Stimulated activated CD4-positive, alpha-beta T cell treated with anti-CD3 and anti-CD28 coated beads, Interleukin-15, amount 100 ng/mL, for 1 hour (primary cell): ENCODE measurements at places on chromosomes 7 and 10.

DNA sequence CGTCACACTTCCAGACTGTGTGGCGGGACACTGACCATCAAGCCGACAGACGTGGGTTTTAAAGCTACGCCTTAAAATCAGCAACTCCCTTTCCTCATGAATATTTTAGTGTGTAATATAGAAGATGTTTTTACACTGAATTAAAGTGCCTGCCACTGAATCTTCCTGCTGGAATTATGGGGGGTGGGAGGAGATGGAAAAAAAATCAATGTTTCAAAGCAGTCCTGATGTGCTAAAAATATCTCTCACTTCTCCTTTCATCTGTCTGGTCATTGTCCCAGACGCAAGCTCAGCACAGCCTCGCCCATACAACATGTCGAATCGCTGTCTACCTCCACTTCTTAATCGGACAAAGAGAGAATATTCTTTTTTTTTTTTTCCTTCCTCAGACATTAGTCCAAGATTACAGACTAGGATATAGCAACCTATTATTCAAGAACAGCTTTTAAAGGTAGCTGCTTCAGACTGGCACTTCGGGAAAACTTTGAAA is 165.1 kb upstream of the KLF14 start:
- no peak for DNase-seq

- no peak for DNase-seq
These were observed 141.4 kb upstream of the DGKB start for GRCh38 chr7:15043931-15044330.

GRCh38 chr10:51231754-51232153 is 157.5 kb downstream of the PRKG1 start:
- DNase-seq, result no peak

- no peak for DNase-seq
These were observed 960.5 kb downstream of the GATA3 start for GRCh38 chr10:9015005-9015404.
